ENCODE measurements at places on chromosomes 13 and 19. TPM values are rescaled to one million over a fixed set of nuclear protein-coding genes. Genes with fewer than 3 reads are reported as not detected.

The PROSER1 gene
- 14.2 TPM for total RNA-seq

The ADAMTSL5 gene
- 36.8 TPM for total RNA-seq

The PRR19 gene
- total RNA-seq: not detected

The ZNF765 gene
- 4.0 TPM for total RNA-seq

The LGALS14 gene
- not detected for total RNA-seq

The MISP3 gene
- total RNA-seq: 8.1 TPM

The APOC4 gene
- total RNA-seq: not detected

- no peak for DNase-seq
Measured at GRCh38 chr19:11324748-11325389, 14.6 kb downstream of the RAB3D start.

DNA sequence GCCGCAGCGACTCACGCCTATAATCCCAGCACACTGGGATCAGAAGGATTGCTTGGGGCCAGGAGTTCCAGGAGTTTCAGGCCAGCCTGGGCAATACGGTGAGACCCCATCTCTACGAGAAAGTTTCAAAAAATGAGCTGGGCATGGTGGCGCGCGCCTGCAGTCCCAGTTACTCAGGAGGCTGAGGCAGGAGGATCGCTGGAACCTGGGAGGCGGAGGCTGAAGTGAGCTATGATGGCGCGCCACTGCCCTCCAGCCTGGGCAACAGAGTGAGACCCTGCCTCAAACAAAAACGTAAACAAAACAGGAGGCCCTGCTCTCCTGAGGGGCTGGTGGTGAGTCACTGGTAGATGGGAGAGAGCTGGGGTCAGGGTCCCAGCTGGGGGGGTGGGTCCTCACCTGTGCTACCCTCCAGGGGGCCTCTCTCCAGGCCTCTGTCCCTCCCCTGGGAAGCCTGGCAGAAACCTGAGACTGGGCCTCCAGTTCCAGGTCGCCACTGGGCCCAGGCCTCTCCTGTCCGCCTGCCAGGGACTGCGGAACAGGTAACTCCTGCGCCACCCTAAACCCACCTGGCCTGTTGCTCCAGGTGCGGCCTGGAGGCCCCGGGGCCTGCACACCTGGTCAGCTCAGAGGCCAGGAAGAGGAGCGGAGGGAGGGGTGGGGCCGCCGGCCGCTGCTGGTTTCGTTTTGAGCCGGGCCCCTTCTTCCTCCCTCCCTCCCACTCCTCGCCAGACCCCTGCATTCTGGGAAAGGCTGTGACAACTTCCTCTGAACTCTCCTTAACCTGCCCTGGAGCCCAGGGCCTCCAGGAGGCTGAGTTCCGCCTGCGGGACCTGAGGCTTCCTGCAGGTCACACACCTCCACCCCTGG lies 17.2 kb upstream of the ZBTB7A start:
- DNase-seq: no peak

DNA sequence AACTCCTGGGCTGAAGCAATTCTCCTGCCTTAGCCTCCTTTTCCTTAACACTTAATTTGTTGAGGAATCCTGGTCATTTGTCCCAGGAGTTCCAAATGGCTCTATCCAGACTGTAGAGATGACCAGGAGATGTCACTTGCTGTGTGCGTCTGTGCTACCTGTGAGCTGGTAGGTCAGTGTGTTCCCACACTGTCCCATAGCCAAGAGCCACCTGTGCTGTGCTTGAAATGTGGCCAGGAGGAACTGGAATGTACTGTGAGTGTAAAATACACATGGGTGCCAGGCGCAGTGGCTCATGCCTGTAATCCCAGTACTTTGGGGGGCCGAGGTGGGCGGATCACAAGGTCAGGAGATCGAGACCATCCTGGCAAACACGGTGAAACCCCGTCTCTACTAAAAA lies 29.4 kb upstream of the KDM4B start:
- no peak for DNase-seq

- DNase-seq: no peak
Measured at GRCh38 chr13:76351541-76352229, 534.5 kb downstream of the KCTD12 start.

DNA sequence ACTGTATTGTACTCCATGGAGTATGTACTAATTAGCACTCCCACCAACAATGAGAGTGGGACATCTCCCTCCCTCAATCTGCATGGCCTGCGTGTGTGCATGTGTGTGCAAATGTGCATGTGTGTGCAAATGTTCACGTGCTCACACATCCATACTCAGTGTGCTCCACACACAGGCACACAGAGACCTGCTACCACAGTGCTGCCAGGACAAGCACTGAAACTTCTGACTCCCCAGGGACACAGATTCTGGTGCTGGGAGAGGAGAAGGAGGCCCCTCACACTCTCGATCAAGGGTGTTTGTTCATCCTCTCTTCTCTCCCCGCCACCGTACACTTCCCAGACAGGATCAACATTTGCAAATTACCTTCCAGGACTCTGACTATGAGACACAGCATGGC lies 37.8 kb upstream of the ZNF507 start:
- DNase-seq: no peak

DNA sequence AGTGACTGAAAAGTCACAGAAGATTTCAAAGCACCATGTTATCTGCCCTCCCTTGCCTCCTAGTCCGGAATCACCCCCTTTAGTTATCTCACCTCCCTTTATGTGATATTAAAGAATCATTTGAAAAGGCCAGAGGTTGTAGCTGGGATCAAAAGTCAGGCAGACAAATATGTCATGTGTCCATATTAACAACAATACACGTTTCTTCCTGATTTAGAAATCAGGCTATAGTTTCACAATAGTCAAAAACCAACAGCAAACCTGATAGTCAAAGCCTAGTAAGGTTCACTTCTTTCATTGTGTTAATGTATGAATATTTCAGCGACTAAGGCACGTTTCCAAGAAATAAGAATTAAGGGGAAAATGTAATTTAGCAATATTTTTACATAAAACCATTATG lies 326.7 kb downstream of the ITGBL1 start:
- DNase-seq: no peak

DNA sequence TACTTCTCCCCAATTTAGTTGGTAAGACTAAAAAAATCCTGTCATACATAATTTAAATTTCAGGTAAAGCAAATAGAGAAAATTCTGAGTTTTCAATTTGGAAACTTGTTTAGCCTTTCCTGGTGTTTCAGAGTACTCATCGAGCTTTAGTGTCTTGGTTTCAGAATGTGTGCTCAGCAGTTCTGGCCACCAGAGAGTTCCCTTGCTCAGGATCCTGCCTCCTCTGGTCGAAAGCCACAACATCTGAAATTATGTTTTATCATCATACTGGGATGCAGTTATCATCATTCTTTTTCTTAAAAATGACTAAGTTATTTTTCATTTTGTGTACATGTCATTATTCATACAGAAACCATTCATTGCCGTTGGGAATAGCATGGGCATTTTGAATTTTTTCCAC lies 263.2 kb upstream of the SPRY2 start:
- peak; percentile 22 for DNase-seq

DNA sequence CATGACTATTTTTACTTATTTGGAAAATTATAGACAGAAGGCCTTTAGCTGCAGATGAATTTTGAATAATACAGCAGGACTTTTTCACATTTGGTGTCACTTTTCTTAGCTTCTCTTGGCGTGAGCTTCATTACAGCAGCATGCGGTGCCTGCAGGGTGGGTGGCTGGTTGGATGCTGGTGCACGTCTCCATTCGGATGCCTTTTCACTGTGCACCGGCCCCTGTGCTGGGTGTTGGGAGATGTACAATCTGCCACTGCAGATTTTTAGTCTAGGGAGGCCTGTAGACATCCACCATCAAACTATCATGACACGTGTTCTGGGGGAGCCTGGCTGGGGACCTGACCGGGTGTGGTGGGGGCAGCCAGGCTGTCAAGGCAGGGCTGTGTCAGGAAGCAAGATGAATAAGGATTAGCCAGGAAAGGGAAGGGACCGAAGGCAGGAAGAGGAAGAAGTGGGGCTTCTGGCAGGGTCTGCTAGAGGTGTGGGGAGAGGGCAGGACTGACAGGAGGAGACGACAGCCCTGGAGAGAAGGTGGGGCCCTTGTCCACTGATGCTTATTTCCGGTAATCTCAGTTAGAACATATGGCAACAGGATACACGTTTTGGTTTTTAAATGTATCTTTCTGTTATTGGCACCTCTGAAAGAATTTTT lies 88.8 kb downstream of the ARHGEF7 start:
- no peak for DNase-seq

- no peak for DNase-seq
Measured at GRCh38 chr19:41646589-41647204, 19.8 kb upstream of the CEACAM4 start.

Measured in left ventricle myocardium inferior (tissue), 1 donor.